Articular chondrocyte of knee joint (primary cell): ENCODE measurements at places on chromosomes 2 and 18. TPM values are rescaled to one million over a fixed set of nuclear protein-coding genes. Genes with fewer than 3 reads are reported as not detected.

SETBP1 gene
- 18.2 and 23.8 TPM in 2 replicates for total RNA-seq

CRYGD gene
- total RNA-seq: not detected in 2 replicates

MBP gene
- total RNA-seq: 4.3 and 17.1 TPM in 2 replicates

CFAP65 gene
- 0.22 TPM in 1 of 2 replicates, not detected in the other for total RNA-seq

CDK5R2 gene
- total RNA-seq: not detected in 2 replicates

RAD51AP2 gene
- under 0.01 TPM in 1 of 2 replicates, not detected in the other for total RNA-seq

EFEMP1 gene
- total RNA-seq: 4,378 and 4,638 TPM in 2 replicates

SERPINB5 gene
- not detected in 2 replicates for total RNA-seq

DYSF gene
- total RNA-seq: 0.78 and 2.3 TPM in 2 replicates

VAMP5 gene
- 30.2 and 35.7 TPM in 2 replicates for total RNA-seq

ABCG5 gene
- not detected in 2 replicates for total RNA-seq

SPATA3 gene
- total RNA-seq: not detected in 2 replicates

FTCDNL1 gene
- 0.13 and 0.76 TPM in 2 replicates for total RNA-seq

ARL4C gene
- 56.9 and 59.3 TPM in 2 replicates for total RNA-seq

MERTK gene
- 0.65 and 1.3 TPM in 2 replicates for total RNA-seq

CKAP2L gene
- 7.1 and 13.5 TPM in 2 replicates for total RNA-seq

SLC4A5 gene
- total RNA-seq: 2.2 and 2.7 TPM in 2 replicates

EN1 gene
- total RNA-seq: 0.26 TPM in 1 of 2 replicates, not detected in the other

SPC25 gene
- total RNA-seq: 3.7 and 4.9 TPM in 2 replicates

ERBB4 gene
- 0.13 and 0.22 TPM in 2 replicates for total RNA-seq

FAM237A gene
- not detected in 2 replicates for total RNA-seq

ABCB11 gene
- total RNA-seq: not detected in 2 replicates

COLEC11 gene
- total RNA-seq: 0.32 TPM in 1 of 2 replicates, not detected in the other

SIX3 gene
- total RNA-seq: not detected in 2 replicates

DSG1 gene
- not detected in 2 replicates for total RNA-seq

SERPINB4 gene
- not detected in 2 replicates for total RNA-seq

TM4SF20 gene
- 1.1 TPM in 1 of 2 replicates, not detected in the other for total RNA-seq

FAM228B gene
- 17.9 and 21.4 TPM in 2 replicates for total RNA-seq

CPO gene
- 0.32 TPM in 1 of 2 replicates, not detected in the other for total RNA-seq

MC5R gene
- not detected in 2 replicates for total RNA-seq

CAPN13 gene
- not detected in 2 replicates for total RNA-seq

INPP1 gene
- total RNA-seq: 13.7 and 14.9 TPM in 2 replicates

BARD1 gene
- 28.6 and 30.2 TPM in 2 replicates for total RNA-seq

CIB4 gene
- not detected in 2 replicates for total RNA-seq

CHRNG gene
- total RNA-seq: not detected in 2 replicates

NYAP2 gene
- total RNA-seq: not detected in 2 replicates

RDH14 gene
- total RNA-seq: 18.3 and 26.9 TPM in 2 replicates

AFF3 gene
- 6.1 and 7.9 TPM in 2 replicates for total RNA-seq

UGT1A10 gene
- total RNA-seq: not detected in 2 replicates
